Chondrocyte (in vitro differentiated cells): ENCODE measurements at places on chromosomes 5 and 9. TPM values are rescaled to one million over a fixed set of nuclear protein-coding genes. Genes with fewer than 3 reads are reported as not detected.

The ROR2 gene
- total RNA-seq, result 16.0 to 19.4 TPM (median 18.6 TPM) in 3 replicates

The ANKRD18A gene
- 0.29 to 5.2 TPM (median 4.5 TPM) in 3 replicates for total RNA-seq

- H3K27ac ChIP-seq, result no peak overlapping the region
- peaks cover 5% of the 10 kb centered on the region for H3K4me1 ChIP-seq
- DNase-seq, result no peak
- peaks cover 10% of the 10 kb centered on the region for H3K27me3 ChIP-seq
- H3K36me3 ChIP-seq, result peaks cover 1% of the 10 kb centered on the region
- H3K4me3 ChIP-seq, result peak overlapping the region; percentile 12
Observed at GRCh38 chr5:50553560-50553984, 112.5 kb upstream of the EMB start.

DNA sequence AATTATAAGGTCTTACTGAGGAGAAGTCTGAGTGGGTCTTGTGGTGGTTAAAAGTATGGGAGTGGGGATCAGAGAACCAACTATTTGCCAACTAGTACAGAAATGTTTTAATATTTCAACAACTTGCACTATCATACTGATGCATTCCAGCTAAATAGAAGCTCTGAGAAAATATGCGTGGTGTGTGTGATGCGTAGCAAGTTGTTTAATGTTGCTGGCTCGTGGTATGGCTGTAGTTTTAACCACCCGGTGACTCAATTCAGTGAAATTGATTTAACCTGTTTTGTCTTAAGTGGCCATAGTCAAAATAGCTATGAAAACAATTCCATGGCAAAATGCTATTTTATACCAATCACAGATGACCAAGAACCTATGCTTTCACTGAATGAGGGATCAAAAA, 176.5 kb upstream of the SLC24A2 start:
- peaks cover 5% of the 10 kb centered on the region for H3K27me3 ChIP-seq
- peaks cover 2% of the 10 kb centered on the region for H3K36me3 ChIP-seq
- no peak overlapping the region for H3K4me3 ChIP-seq
- H3K27ac ChIP-seq, result peak overlapping the region; percentile 36
